NCI-H1694 (cell line): ENCODE measurements at places on chromosomes 3 and 15.

GRCh38 chr15:96053781-96054428 is 276.6 kb upstream of the NR2F2 start:
- DNase-seq = no peak

DNA sequence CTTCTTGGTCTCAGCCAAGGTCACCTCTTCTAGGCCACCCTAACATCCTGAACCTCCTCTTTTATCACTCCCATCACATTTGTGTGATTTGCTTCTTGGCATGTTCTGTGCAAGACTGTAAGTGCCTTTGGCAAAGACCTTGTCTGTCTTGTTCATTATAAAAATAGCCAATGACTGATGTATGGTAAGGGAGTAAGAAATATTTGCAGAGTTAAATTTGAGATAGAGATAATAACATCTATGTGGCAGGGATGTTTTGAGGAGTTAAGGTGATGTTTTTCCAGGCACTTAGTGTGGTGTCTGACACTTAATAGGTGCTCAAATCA is 202.3 kb downstream of the CADPS start:
- DNase-seq = no peak

GRCh38 chr15:65338823-65339222 is 34.3 kb downstream of the RNU5B-1 start:
- no peak for DNase-seq

DNA sequence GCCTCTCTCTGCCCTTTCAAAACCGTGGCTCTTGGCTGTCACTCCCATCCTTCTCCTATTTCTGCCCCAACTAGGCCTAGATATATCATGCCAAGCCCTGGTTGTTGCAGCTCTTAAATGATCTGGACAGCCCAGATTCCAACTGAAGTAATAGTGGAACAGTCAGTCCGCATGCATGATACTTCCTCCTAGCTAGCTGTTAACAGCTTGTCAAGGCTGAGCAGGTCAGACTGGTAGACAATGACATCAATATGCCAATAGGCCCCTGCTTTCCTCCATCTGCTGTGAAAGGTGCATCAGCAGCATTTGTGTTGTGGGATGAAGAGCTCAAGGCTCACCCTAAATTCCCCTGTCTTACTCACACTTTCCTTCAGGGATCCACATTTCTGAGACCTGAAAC is 527.7 kb upstream of the TGFBR2 start:
- DNase-seq = no peak

DNA sequence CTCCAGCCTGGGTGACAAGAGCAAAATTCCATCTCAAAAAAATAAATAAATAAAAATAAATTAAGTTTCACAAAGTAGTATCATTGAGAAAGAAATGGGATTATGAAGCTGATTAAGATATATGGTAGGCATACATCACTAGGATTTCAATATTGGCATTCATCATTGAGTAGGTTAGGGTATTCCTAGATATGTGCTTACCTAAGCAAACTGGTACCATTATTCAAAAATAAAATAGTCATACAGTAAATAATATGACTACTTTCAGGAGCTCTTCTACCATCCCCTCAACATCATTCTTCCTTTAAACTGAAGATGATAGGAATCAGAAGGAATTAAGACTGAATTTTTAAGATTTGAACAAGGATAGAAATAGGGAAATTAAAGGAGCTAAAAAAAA is 66.6 kb downstream of the FRMD5 start:
- DNase-seq = no peak

DNA sequence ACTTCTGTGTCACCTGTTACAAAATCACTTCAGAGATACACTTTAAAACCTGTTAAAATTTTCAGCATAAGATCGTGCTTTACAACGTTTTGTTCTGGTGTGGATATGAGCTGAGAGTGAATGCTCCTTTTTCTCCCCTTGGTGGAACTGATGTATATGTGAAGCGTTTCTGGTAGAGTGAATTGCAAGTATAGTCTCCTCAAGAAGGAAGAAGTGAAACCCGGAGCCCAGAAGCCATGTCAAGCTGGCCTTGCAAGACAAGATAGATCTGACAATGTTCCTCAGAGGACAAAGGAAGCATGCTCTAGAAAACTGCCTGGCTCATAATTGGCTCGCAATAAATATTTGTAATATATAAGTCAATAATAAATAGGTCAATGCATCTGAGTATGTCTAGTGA is 23.6 kb downstream of the SERPINI2 start:
- no peak for DNase-seq

- DNase-seq = no peak
These were observed 110.1 kb downstream of the CADM2 start for GRCh38 chr3:85068911-85069310.

DNA sequence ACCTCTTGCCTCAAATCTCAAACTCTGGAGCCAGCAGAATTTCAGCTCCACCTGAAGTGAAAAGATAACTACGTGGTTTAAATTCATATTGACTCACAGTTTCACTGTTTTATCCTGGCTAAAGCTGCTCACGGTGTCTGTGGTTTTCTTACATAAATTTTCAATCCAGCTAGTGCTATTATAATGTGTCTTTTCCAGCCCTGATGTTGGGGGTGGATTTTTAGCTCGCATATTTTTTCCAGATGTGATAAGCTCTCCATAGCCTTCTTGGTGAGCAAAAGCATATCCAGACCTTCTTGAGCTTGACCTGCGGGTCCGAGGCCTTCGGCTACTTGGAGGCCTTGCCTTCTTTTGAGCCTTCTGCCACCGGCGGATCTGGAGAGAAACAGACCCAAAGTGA is 239.3 kb downstream of the DTWD1 start:
- no peak for DNase-seq

- DNase-seq = no peak
These were observed 455 bp upstream of the TRPM1 start for GRCh38 chr15:31102039-31102321.

DNA sequence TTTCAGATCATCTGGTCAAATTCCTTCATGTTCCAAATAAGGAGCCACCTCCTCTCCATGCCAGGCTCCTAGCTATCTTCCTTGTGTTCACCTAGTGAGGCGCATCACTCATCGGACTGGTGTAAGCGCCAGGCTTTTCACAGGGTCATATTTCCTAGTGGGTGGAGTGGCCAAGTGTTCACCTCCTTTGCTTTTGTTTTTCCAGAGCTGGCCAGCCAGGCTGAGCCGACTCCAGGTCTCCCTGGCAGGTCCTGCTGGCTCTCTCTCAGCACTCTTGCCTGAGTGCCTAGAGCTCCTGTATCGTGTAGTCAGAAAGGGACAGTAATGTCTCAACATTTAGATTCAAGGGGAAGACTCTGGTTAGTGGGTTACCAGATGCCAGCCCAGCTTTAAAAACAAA is 31.0 kb downstream of the HEG1 start:
- no peak for DNase-seq

- DNase-seq = no peak
These were observed 290.7 kb downstream of the GBE1 start for GRCh38 chr3:81470524-81471278.

- no peak for DNase-seq
These were observed 54.3 kb downstream of the HMG20A start for GRCh38 chr15:77475001-77475400.

DNA sequence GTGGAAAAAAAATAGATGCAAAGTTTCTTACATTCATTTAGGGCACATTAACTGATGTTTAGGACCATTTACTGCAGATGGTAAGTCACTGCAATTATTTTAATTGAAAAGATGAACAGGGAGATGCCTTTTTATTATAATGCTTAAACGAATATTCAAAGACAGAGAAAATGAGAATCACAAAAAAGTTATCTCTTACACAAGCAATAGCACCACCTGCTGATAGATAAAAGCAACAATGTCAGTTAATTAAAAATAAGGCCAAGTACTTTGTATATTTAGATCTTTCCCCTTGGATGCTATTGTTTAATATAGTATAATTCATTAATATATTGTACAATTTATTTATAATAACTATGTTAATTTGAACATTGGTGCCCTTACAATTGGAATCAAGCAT is 55.9 kb downstream of the IFT80 start:
- DNase-seq = peak; percentile 28

DNA sequence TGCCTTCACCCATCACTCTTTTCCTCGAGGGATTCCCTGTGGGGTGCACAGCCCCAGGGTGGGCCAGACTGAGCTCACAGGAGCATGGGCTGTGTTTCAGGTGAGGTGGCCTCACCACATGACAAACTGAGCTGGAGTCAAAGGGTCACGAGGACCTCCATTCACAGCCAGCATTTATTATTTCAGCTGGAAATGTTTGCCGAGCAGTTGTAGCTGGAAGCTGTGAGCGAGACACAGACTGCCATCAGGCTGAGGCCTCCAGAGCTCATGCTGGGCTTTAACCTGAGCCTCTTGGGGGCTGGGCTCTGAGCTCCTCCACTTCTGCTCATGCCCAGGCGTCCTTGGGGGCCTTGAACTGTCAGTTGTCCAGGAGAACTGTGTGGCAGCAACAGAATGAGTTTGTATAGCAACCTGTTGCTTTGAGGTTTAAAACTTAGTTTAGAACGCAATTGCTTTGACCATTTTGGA is 57.5 kb downstream of the FLNB start:
- no peak for DNase-seq

GRCh38 chr3:154973851-154974250 is 106.3 kb upstream of the MME start:
- no peak for DNase-seq

GRCh38 chr15:23503980-23504379 is 56.9 kb upstream of the GOLGA6L2 start:
- DNase-seq = no peak

GRCh38 chr3:132396255-132396654 is 21.0 kb upstream of the DNAJC13 start:
- DNase-seq = no peak

DNA sequence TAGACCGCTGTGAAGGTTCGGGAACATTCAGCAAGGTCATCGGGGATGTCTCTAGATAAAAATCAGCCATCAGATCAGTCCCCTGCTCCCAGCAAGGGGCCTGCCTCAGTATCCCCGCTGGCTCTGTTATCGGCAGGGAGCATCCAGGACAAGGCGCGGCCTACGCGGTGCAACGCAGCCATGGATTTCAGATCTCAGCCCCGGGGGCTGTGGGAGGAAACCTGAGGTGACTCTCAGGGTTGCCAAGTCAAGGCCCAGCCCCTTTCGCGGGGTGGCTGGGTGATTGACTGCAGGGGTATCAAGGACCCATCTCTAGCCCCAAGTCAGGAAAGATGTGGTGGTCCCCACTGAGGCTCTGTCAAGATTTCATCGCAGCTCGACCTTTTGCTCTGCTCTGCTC is 23.1 kb upstream of the CD47 start:
- no peak for DNase-seq

GRCh38 chr3:184954251-184954650 is 142.3 kb downstream of the VPS8 start:
- no peak for DNase-seq

DNA sequence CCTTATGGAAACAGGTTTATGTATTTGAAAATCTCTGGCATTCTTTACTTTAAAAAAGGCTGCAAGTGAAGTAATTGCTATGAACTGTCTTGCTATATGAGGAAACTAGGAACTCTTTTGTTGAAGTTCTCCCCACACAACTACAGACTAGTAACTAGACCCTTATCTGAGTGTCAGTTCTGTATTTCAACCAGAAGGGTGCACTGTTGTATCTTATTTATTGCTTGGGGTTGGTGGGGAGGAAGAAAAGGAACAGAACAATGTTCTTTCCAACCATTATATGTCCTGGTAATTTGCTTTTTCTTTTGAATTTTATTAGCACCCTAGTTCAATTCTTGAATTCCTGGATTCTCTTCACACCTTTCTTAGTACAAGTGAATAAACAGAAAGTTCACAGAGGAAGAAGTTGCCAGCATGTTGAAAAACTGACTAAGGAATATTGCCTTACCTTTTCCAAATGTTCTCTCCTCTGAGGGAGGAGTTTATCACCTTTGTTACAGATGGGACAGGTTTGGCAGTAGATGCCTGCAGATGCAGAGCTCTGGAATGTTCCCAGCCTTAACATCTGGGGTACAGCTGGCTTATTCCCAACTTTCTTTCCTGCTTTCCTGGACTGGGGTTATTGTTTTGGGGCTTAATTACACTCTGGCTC is 162.4 kb upstream of the CFAP20DC start:
- DNase-seq = peak; percentile 27

GRCh38 chr3:142962520-142963233 is 797 bp downstream of the PAQR9 start:
- no peak for DNase-seq

DNA sequence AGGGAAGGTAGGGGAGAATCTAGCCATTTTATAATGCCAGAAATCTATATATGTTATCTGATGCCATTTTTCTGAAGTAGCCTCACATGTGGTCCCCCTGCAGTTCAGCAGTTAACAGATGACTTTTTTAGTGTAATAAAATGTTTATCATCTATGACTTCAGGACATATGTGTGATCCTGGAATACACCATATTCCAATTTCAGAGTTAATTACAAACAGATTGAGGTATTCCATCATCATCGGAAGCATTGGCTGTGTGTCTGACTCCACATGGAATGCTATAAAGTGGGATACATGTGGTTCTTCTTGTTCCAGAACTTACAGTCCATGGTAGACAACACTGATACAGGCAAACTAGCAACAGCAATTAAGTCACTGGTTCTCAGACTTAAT is 45.9 kb upstream of the LIMD1 start:
- no peak for DNase-seq

- no peak for DNase-seq
These were observed 468.5 kb downstream of the NLGN1 start for GRCh38 chr3:173865900-173866498.

DNA sequence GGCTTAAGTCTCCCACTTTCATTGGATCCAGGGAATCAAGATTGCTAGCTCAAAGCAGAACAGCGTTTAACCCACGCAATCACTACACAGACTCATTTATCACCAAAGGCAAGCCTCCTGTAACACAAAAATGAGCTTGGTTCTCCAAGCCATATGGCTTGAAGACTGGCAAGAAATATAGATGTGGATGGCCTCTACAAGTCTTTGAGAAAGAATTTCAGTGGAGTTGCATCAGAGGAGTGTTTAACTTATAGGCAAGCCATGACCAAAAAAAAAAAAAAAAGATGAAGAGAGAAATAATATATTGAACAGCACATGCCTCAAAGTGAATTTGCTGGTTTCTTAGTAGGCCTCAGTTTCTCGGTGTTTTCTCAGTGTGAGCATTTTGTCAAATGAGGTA is 27.3 kb downstream of the PDZRN3 start:
- no peak for DNase-seq

DNA sequence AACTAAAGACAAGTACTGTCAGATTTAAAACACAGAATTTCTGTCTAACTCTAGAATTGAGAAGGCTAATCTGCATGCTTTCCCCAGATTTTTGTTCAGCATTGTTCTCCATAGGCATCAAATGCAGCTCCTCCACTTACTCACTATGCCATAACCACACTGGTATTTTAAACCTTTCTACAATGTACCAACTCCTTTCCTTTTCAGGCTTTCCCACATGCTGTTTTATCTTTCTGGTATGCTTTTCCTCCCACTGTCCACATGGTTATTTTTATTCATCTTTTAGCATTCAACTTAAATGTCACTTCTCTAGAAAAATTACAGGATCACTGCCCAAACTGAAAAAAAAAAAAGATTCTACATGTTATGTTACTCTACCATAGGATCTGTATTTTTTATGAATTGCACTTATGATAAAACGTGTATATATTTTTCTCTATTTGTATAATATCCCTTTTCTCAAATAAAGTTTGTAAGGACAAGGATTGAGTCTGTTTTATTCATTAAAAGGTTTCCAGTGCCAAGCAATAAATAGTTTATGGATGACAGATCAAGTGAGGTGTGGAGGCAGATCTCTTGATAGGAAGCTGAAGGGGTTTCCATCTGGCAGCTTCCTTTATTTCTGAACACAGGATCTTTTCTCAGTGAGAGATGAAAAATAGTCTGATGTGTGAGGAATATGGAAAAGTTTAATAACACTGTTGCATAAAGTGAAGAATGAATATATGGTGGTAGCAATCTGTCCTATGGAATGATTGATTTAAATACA is 1064.5 kb downstream of the ZPLD1 start:
- no peak for DNase-seq

- no peak for DNase-seq
These were observed 61.8 kb downstream of the PCCB start for GRCh38 chr3:136311968-136312367.
